ENCODE measurements at places on chromosomes 13 and 19.

DNA sequence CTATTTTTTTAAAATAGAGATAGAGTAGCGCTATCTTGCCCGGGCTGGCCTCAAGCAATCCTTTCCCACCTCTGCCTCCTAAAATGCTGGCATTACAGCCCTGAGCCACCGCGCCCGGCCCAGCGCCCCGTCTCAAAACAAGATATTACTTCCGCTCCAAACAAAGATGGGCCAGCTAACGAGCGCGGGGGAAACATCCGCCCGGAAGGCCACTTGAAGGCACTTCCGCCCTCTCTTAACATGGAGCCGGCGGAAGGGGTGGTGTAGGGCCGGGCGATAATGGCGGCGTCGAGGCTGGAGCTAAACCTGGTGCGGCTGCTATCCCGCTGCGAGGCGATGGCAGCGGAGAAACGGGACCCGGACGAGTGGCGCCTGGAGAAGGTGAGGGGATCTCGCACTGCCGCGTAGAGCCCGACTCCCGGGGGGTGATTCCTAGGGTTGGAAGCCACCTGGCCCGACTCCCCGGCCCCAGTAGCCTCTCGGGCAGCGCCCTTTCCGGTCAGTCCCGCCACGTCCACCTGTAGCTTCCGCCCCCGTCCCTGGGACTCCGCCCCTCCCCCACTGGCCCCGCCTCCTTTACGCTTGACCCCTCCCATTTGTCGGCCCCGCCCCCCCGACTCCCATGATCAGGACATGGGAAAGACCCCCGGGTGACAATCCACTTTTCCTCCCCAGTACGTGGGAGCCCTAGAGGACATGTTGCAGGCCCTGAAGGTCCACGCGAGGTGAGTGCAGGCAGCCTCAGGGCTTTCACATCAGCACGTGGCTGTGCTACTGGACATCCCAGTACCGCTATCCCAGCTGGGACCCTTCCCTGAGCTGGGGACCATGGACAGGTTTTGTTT lies at the start of gene USE1:
USE1 (plus strand) TSS at position 231 of the 845 bp plus-strand sequence; CDS start at position 280, 49 bp downstream.
- DNase-seq: peak; percentile 93

GRCh38 chr19:19602136-19602712 lies 16.3 kb downstream of the PBX4 start:
- DNase-seq: peak; percentile 27

GRCh38 chr13:23615395-23616081 lies 45.3 kb downstream of the TNFRSF19 start:
- no peak for DNase-seq

GRCh38 chr13:43614063-43614462 lies 172.7 kb downstream of the ENOX1 start:
- no peak for DNase-seq

DNA sequence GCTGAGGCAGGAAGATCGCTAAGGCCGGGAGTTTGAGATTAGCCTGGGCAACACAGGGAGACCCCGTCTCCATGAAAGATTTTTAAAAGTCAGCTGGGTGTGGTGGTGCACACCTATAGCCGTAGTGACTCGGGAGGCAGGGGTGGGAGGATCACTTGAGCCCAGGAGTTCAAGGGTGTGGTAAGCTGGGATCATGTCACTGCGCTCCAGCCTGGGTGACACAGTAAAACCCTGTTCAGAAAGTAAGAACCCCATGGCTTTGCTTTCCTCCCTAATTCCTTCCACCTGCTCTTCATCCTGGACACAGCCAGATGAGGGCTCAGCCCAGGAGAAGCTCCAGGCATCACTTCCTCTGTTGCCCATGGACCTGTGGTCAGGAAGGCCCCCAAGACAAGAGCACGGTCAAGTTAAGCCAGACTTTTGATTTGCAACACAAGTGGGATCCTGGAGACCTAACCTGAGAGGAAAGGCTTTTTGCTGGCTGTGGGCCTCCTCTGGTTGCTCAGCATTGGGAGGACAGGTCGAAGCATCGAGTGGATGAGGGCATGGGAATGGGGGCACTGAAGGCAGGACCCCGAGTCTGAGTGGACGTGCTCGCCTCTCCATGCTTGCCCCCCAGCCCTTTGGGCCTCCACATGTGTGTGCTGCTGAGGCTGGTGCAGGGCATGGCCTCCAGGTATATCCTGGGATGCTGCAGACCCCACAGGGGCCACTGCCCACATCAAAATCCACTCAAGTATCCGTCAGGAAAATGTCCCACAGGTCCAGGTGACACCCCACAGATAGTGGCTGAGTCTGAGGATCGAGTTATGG lies 25.4 kb downstream of the TUBA3C start:
- DNase-seq: no peak

DNA sequence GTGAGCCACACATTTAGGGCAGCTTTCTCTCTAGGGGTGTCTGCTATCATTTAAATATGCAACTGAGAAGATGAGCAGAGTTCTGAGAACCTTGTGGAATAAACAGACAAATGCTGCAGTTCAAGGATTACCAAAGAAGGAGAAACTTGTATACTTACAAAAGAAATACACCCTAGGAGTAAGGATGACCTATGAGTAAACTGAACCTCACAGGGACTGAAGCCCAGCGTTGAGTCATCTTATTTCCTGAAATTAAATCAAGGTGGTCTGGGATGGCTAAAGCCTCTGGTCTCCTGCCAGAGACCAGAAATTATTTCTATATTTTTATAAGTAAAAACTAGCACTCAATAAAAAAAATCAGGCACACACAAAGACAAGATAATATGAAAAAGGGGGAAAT lies 40.1 kb downstream of the FAM216B start:
- DNase-seq: no peak

GRCh38 chr19:1470055-1470304 lies 9.0 kb downstream of the C19orf25 start:
- DNase-seq: no peak

GRCh38 chr19:41528106-41528505 lies 47.9 kb upstream of the CEACAM21 start:
- no peak for DNase-seq

- no peak for DNase-seq
Observed at GRCh38 chr19:51295382-51296126, 15.9 kb upstream of the IGLON5 start.

DNA sequence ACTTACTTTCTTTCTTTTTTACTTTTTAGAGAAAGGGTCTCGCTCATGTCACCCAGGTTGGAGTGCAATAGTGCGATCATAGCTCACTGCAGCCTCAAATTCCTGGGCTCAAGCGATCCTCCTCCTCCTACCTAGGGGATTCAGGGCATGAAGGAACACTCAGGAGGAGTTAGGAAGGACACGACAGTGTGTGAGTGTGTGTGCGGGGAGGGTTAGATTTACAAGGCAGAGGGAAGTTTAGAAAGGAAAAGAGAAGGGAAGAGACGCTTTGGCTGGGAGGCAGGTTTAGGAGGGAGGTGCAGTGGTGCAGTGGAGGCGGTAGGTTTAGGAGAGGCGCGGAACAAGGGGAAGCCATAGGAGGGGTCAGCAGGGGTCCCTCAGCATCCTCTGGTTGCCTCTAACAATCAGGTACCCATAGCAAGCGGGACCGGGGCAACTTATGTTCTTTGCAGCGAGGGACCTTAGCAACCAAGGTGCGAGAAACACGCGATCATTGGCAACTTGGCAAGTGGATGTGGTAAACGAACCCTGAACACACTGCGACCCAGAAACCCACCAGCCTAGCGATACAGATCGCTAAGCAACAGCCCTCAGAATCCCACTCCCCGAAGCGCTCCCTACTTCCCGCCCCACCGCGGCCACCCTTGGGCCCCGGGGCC lies 501 bp downstream of the SIRT2 start:
- no peak for DNase-seq

DNA sequence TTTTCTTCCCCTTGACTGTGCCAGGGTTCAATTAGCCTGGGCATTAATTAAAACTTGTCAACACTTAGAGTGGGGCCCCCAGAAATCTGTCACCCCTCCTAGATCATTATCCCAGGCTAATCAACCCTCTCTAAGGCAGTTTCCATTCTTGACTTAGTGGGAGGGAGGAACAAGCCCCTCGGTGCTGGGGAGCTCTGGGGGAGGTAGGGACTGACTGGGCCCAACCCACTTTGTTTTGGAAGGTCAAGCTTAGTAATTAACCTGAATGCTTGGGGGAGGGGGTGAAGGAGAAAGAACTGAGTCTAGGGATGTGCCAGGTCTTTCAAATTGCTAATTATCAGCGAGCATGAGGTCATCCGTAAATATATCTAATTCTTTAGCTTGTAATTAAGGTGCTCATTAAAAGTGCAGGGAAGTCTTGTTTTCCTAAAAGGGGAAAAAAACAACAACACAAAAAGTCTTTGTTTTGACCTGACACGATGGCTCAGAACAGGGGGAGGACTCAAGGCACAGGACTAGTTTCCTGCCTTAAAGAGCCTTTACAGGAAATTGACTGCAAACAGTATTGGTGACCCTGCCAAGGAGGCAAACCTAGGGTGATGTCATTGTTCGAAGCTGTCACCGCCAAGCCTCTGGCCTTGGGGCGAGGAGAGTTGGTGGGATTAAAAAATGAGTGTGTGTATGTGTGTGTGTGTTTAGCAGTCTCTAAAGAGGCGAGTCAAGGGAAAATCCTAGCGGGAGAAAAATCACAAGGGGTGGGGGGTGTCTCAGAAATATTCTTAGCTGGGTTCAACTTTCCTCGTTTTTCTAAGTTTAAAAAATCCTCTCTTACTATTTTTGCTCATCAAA lies 19.4 kb downstream of the ACTN4 start:
- peak; percentile 75 for DNase-seq

- no peak for DNase-seq
Observed at GRCh38 chr13:57450356-57450755, 181.2 kb upstream of the PCDH17 start.

DNA sequence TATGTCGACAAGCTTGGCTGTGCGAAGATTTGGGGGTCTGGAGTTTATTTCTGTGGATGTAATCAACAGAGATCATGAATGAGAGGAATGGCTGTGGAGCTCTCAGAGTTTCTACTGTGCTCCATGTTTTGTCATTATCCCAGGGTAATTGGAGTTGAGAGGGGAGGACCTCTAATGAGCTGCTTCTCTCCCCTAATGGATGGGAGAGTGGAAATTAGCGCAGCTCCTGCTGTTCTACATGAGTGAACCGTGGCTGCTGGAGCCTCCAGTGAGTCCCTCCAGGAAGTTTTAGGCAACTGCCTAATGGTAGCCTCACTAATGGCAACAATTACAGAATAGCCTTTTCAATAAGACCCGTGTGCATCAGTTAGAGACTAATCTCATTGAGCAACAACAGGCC lies 31.3 kb upstream of the FGF9 start:
- no peak for DNase-seq

- DNase-seq: no peak
Observed at GRCh38 chr13:44629465-44630183, 53.5 kb upstream of the TSC22D1 start.

GRCh38 chr13:98581971-98582702 lies 5.2 kb upstream of the STK24 start:
- no peak for DNase-seq

GRCh38 chr19:11377237-11377636 lies 2.8 kb downstream of the SWSAP1 start:
- DNase-seq: peak; percentile 65

DNA sequence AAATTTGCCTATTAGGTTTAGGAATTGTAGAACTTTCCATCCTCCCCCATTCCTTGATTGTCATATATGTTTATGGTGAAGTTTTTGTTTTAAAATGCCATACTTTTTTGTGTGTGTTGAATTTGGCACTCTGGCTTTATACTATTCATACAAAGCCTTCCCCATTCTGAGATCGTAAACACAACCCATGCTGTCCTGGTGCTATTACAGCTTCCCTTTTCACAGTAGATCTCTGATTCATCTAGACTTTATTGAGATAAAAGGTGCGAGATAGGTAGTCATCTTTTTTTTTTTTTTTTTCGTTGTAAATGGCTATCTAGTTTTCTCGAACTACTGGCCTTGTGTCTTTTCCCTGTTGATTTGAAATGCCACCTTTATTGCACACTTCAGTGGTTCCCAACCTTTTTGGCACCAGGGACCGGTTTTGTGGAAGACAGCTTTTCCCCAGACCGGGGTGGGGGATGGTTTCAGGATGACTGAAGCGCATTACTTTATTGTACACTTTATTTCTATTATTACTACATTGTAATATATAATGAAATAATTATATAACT lies 94.6 kb downstream of the LRCH1 start:
- no peak for DNase-seq

DNA sequence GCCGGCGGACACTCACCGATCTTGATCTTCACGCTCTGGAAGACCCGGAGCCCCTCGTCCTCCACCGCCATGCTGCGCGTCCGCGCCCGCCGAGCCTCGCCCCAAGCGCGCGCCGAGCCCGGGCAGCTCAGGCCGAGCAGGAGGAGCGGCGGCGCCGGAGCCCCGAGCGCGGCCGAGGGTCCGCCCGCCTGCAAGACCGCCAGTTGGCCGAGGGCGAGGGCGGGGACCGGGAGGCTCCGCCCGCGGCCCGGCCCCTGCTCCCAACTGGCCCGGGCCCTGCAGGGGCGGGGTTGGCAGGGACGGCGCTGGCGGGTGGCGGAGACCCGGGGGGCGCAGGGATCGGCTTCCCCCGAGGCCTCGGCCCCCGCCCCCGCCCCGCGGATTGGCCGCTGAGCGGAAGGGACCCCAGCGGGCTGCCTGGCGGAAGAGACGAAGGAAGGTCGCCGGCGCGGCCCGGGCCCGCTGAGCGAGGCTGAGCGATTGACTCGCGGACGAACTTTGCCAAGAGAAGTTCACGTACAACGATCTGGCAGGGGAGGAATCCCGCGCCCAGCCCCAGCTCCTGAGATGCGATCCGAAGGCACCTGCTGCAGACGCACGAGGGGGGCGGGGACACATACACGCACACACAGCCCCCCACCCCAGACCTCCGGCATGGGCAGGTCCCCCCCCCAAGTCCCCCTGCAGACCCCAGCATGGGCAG lies at the start of gene RASA3:
RASA3 (minus strand) TSS at position 205 of the 703 bp plus-strand sequence; CDS start at position 71, 134 bp downstream.
- DNase-seq: peak; percentile 70

GRCh38 chr13:112803422-112803821 lies 113.6 kb downstream of the ATP11A start:
- no peak for DNase-seq

- no peak for DNase-seq
Observed at GRCh38 chr13:99966064-99966805, 5.3 kb downstream of the ZIC5 start.

DNA sequence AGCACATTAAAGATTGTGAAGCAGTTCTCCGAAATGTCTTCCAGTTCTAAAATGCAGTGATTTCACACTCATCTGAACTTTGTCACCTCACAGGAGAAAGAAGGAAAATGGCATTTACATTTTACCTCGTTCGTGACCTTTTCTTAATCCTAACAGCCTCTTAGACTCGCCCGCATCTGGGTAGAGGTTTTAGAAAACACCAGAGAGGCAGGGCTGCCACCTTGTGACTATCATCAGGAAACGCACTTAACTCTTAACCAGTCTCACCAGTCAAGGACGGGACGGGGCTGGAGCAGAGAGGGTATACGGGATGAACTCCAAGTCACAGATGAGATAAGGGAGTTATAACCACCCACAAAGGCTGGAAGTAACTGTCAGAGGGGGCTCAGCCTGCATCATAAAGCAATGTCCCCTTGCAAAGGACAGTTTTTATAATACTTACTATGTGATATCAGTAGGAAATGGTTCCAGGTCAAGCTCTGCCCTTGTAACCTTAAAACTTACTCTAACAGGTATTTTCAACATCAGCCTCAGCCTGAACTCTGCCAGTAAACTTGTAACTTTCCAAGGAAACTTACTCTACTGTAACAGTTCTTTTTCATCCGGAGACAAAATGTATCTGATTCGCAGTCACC lies 8.6 kb upstream of the CEACAM6 start:
- DNase-seq: peak; percentile 64

- no peak for DNase-seq
Observed at GRCh38 chr13:79936368-79937136, 404.4 kb downstream of the SPRY2 start.
